ENCODE measurements at places on chromosomes 5 and 9.

DNA sequence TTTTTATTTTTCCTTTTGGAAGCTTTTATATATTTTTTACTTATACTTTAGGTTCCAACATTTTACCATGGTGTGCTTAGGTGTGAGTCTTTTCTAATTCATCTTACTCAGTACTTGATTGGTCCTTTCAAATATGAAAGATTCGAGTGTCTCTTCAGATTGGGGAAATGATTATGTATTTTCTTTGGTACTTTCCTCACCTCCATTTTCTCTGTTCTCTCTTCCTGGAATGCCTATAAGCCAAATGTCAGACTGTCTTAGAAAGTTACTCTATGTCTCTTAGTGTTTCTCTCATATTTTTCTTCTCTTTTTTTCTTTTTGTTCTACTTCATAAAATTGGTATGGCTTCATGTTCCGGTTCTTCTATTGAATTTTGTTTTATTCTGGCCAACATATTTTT lies 119.6 kb upstream of the SV2C start:
- DNase-seq = no peak

DNA sequence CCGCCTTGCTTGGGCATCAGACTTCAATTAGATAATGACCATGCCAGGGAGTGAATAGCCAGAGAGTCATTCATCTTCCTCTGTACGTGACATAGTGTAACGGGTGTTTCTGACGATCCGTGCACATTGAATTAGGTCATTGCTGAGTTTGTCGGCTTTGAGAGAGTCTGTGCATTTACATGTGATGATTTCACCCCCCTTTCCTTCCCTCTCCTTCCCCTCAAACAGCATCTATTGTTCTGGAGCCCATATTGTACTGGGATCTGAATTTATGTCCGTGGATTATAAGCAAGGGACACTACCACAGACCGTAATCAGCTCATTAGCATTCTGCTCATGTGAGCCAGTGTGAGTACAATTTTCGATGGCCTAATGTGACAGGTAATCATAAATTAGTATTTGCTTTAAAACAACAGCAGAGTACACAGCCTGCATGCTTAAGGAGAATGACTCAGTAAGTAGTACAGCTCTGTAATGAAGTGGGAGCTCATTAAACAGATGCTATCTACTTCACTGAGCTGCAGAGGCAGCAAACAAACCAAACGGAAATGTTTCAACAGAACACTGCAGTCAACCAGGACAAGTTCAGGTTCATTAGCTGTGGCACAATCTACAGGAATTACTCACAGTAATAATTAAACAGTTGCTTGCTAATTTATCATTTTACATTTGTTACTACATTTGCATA lies 302.1 kb downstream of the CSNK1G3 start:
- DNase-seq = no peak

- DNase-seq = no peak
Observed at GRCh38 chr9:25377039-25377438, 301.2 kb downstream of the TUSC1 start.

GRCh38 chr5:158857371-158857770 lies 242.3 kb downstream of the EBF1 start:
- DNase-seq = no peak

DNA sequence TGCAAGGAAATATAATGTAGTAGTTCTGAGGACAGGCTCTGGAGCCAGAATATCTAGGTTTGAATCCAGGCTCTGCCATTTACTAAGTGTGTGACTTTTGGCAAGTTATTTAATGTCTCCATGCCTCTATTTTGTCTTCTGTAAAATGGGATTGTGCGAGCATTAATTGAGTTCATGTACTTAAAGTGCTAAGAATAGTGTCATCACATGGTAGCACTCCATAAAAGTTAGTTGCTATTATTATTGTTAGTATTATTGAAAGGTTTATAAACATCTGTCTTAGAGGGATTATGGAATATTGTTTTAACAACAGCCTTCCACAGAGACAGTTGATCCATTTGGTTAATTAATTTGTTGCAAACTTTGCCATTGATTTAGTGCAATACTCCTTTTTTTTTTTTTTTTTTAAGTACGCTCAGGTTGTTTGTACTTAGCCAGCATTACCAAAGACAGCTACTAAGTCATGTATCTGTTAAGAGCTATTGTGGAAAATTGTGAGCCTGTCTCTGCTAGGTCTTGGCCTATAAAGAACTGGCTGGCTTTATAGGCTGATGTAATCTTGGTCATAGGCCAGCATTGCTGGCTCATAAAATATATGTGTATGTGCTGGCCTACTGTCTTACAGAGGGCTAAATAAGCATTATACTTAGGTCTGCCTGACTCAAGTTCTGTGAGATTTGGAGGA lies 174.7 kb downstream of the WDR70 start:
- no peak for DNase-seq

GRCh38 chr9:129632460-129632859 lies 6.5 kb downstream of the NTMT1 start:
- DNase-seq = no peak

GRCh38 chr9:21801683-21802417 lies 586 bp upstream of the MTAP start:
- DNase-seq = peak; percentile 91

DNA sequence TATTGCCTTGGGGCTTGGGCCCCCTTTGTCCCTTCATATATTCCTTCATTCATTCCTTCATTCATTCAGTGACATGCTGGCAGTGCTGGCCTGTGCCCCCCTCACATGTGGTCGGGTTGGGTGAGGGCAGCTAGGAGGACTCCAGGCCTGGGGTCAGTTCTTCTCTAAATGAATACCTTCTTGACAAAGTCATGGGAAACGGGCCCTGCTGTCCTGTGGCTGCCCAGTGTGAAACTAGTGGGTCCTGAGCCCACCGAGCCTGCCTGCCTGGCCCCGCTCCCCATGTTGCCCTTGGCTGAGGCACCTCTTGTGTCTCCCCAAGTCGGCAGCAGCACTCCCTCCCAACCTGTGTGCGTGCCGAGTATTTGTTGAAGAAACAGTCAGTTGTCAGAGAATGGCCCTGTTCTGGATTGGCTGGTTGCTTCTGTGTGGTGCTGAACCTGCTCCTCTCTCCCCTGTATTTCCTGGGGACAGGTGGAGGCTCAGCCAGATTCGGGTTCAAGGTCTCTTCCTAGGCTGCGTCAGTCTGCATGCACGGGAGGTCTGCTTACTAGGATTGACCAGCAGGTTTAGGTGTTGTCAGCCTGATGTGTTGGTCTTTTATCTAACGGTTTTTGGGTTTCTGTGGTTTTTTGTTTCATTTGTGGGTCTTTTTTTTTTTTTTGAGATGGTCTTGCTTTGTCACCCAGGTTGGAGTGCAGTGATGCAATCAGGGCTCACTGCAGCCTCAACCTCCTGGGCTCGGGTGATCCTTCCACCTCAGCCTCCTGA lies 3.0 kb upstream of the CEL start:
- DNase-seq = no peak

GRCh38 chr9:97694769-97695168 lies 2.4 kb downstream of the XPA start:
- no peak for DNase-seq

Measured in osteocyte (in vitro differentiated cells).